IMR-90 (cell line): ENCODE measurements at places on chromosomes 4 and X.
A peak's percentile ranks its signal among the peaks of the same experiment; 100 is the strongest.

- peak; percentile 68 for DNase-seq
These were observed 18.9 kb downstream of the TMPRSS11E start for GRCh38 chr4:68466185-68466584.

DNA sequence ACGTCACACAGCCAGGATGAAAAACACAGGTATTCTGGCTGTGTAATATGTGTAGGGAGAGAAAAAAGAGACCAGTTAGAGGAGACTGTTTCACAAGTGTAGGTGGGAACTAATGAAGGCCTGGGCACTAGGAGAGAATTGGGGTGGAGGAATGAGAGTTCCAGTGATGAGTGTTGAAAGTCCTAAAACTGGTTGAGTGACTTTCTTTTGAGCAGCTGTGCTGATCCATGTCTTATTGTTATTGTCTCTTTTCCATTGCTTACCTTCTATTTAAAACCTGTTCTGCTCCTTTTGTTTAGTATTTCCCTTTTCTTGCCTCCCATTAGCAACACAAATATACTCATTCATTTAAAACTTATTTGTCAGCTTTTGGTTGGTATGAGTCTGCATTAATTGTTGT is 88.7 kb downstream of the PDLIM5 start:
- no peak for DNase-seq

DNA sequence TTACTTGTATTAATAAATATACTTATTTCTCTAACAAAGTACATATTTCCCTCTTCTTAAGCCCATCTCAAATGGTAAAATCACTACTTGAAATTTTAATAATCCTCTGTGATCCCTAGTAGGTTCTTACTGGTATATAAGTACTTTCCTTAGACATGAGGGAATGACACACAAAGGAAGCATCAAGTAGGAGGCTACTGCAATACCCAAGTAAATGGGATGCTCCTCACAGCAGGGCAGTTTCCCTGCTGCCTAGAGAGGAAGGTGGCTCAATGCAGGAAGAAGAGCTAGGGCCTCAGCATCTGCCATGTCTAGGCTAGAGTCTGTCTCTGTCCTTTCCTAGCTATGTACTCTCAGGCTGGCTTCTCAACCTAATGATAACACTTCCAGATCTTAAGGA is 122.1 kb upstream of the DIPK2B start:
- peak; percentile 45 for DNase-seq

DNA sequence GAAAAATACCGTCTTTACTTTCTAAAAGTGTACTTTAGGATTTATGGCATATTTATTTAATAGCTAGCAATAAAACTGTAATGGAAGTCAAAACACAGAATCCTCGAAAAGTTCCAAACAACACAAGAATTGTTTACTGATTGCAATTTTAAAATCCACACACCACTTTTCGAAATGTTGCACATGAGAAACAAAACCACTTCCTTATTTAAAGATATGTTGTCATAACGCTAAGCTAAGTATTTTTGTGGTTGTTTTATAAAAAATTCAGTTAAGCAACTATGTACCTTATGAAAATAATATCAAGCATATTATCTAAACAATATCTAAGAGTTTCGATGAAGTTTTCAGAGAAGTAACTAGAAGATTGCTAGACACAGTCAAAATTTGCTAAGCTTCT is 344 bp downstream of the TMPRSS11D start:
- no peak for DNase-seq

DNA sequence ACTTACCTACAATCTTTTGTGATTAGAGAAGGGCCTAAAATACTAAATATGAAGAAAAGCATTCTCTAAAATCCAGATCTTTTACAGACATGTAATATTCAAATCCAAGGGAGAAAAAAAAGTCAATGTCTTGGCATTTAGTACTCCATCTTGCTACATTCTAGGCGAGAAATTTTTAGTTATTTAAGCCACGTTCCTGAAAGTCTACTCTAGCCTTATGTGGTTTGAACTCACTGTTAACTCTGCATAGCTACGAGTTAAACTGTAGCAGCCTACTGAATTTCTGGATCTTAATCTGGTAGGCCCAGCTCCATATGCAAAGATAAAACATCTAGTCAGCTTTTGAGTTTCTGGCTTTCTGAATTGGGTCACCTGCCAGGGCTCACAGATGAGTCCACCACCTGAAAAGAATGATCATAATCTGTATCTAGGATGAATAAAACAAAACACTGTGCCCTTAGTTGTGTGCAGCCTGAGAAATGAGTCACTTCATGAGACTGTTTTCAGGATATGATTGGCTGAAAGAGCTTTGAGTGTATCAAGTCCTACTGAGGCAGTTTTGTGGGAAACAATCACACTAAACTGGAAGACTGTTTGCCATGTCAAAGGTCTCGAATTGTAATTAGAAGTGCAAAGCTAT is 3.2 kb upstream of the NEK1 start:
- peak; percentile 49 for DNase-seq

- no peak for DNase-seq
These were observed 110.4 kb upstream of the MAP9 start for GRCh38 chr4:155487210-155487609.

GRCh38 chr4:64271601-64272081 is 137.6 kb downstream of the TECRL start:
- DNase-seq: no peak

DNA sequence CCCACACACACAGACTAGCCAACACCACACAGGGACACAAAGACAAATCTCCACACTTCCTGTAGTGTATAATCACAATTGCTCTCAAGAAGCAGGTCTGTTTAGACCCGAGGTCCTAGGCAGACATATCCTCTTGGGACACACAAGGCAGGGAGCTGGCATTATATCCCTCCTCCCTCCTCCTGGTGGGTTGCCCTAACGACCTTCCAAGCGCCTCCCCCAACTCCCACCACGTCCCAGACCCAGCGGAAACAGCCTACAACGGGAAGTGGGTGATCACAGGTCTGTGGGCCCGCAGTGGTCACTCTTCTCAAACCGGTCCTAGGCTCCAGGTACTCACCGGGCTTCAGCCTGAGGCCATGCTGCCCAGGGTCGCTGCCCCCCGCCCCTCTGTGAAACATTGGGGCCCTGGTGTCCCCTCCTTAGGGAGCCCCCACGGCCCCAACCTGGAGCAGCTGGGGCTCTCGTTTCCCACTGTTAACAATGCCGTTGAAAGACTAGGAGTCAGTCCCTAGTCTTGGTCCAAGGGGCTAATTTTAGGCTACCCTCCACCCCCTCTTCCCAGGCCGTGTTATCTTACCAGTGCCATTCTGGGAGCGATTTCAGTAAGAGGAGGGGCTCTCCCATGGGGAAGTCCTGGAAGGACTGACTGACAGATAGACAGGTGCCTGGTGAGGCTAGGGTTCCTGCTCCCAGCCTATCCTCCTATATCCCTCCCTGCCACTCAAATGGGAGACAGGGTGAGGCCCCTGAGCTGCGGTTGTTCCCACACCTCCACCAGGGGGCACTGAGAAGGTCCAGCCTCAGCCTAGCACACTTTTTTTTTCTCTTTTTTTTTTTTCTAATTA is at the start of gene ASB12:
Gene ASB12, minus strand, starts transcription at position 485 of the 848 bp plus-strand sequence. CDS start 4,957 bp downstream, outside the sequence.
- no peak for DNase-seq

DNA sequence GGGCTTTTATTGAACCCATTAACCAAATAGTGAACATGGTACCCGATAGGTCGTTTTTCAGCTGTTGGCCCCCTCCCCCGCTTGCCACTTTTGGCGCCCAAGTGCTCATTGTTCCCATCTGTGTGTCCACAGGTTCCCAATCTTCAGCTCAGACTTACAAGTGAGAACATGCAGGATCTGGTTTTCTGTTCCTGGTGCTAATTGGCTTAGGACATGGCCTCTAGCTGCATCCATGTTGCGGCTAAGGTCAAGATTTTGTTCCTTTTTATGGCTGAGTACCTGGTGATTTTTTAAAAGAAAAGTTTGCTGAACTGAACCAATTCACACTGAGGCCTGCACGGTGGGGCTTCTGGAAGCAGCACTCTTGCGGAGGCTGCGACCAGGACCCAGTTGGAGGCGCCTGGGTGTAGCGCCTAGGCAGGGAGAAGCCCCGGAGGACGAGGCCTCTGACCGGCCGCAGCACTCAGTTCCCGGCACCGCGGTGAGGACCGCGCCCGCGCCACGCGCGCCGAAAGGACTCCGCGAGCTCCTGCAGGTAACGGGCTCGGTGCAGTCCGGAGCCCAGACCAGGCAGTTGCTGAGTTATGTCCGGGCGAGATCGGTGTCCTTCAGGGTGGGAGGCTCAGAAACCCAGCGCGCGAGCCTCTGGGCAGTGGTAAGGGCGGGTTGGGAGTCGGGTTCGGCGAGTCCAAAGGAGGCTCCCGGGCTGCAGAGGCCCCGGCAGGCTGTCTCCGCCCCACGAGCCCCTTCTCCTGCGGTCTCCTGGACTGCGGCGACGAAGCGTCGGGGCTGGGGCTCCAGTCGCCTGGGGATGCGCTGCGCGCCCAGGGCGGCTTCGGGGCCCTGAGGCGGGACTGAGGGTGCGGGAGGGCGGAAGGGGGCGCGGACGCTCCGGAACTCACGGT is 15.8 kb upstream of the SLC25A4 start:
- no peak for DNase-seq

DNA sequence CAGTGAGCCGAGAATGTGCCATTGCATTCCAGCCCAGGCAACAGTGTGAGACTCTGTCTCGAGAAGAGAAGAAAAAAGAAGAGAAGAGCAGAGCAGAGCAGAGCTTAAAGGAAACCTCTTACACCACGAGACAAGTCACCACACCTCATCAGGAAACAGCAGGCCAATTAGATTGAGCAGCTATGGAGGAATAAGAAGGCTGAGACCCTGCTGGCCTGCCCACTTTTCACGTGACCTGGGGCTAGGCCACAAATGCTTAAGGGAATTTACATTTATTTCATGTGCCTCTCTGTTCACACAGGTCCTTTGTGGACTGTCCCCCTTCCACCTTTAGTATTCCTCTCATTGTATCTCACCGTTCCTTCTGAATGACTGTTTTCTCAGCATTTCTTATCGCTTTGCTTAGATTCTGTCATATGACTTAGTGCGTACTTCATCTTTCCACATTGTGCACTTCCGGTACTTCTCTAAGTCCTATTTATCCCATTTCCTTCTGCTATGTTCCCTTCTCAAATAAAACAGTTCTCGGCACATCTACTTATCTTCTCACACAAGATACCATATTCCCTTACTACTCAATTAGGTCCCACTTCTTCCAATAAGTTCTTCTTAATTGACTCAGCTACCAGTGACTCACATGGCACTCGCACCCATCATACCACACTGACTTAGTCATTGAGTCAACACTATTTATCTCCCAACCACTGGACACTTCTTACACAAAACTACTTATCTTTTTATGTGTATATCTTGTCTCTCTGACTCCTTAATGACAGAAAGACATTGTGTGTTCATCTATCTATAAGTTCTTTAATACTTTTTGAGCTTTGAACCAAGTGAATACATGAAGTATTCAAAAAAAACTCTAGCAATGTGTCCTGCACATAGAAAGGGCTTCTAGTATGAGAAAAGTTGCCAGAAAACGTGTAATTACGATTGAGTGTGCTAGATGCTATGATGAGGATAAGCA is 11.0 kb downstream of the CUL4B start:
- peak; percentile 94 for DNase-seq

- no peak for DNase-seq
These were observed 8.1 kb downstream of the TMEM131L start for GRCh38 chr4:153474251-153474650.

- peak; percentile 32 for DNase-seq
These were observed 265.7 kb upstream of the BOD1L1 start for GRCh38 chr4:13893211-13893610.

- DNase-seq: no peak
These were observed 7.4 kb upstream of the HPRT1 start for GRCh38 chrX:134452596-134452995.
